Activated CD4-positive, alpha-beta T cell treated with anti-CD3 and anti-CD28 coated beads for 1 hour (primary cell): ENCODE measurements at places on chromosomes 5 and 9.
A peak's percentile ranks its signal among the peaks of the same experiment; 100 is the strongest.

- no peak for DNase-seq
Observed at GRCh38 chr9:79240774-79241173, 331.0 kb upstream of the TLE4 start.

DNA sequence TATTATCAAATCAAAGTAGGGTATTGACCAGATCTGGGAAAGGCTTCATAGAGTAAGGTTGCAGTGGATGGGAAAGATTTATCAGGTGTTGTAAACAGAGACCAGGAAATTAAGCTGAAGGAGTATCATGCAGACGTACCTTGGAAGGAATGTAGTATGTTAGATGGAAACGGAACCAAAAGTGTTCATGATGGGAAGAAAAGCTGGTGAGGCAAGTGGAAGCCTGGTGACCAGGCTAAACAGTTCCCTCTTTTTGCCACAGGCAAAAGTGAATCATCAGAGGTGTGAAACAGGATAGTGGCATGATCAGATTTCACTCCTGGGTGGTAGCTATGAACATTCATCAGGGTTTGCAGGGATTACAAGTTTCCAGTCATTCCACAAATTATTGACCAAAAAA is 780.1 kb upstream of the DMAC1 start:
- no peak for DNase-seq

- DNase-seq = peak; percentile 16
Observed at GRCh38 chr5:133552925-133553525, 59.3 kb downstream of the FSTL4 start.

DNA sequence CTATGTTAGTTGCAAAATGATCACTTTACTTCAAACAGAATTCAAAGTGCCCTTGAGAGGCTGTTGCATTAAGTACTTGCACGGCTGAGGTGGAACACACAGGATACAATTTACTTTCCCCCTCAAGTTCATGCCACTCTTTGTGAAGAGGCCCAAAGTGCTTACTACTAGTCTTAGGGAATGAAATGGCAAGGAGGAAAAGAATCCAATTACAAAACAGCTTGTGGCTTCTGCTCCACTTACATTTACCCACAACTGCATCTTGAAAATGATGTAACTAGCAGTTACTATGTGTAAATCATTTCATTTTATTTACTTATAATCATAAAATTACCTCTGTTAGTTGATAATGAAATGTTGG is 14.6 kb downstream of the FOXD1 start:
- no peak for DNase-seq

DNA sequence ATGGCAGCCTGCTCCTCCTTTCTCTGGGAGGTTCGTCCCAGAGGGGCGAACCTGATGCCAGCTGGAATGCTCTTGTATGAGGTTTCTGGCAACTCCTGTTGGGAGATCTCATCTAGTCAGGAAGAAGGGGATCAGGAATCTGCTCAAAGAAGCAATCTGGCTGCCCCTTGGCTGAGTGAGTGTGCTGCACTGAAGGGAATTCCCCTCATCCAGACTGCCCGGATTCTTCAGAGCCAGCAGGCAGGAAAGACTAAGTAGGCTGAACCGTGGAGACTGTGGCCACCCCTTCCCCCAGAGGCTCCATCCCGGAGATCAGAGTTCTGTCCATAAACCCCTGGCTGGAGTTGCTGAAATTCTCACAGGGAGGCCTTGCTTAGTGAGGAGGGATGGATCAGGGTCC is 476.0 kb downstream of the CSNK1G3 start:
- no peak for DNase-seq

- DNase-seq = peak; percentile 38
Observed at GRCh38 chr5:134526483-134527155, 1.1 kb downstream of the JADE2 start.

- DNase-seq = peak; percentile 73
Observed at GRCh38 chr9:33721674-33722358, 73.5 kb upstream of the PRSS3 start.

- no peak for DNase-seq
Observed at GRCh38 chr9:4020755-4021296, 279.0 kb downstream of the GLIS3 start.

- no peak for DNase-seq
Observed at GRCh38 chr9:90065851-90066250, 461.0 kb downstream of the GADD45G start.

DNA sequence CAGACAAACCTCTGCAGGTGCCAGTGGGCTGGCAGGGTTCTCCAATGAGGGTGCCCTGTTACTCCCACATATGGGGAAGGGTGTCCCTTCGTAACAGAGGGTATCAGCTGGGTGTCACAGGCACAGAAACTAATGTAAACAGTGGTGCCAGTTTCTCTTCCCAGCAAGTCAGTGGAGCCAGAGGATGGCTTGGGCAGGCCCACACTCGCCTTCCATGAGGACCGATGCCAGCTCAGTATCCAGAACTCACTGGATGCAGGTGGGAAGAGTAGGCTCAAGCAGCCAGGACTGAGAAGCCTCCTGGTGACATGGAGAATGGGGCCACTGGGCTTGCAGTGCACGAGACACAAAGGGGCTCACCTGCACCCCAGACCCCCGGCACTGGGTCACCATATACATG is 30.4 kb downstream of the FSTL4 start:
- DNase-seq = no peak

DNA sequence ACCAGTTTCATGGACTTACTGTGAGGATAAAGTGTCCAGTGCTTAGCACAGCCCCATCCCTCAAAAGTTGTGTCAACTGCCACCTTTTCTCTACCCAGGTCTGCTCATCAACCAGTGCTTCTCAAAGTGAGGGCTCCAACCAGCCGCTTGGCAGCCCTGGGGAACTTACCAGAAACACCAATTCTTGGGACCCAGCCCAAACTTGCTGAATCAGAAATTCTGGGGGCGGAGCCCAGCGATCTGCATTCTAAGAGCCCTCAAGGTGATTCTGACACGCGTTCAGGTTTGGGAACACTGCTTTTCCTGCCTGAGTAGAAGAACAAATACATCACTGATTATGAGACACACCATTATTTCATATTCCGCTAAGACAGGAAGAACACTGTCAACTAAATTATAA is 132.0 kb downstream of the NSG2 start:
- DNase-seq = no peak
